ENCODE measurements at places on chromosomes 4 and X. TPM values are rescaled to one million over a fixed set of nuclear protein-coding genes. Genes with fewer than 3 reads are reported as not detected.

The NSD2 gene
- 1.1 TPM for polyA plus RNA-seq

The S100G gene
- not detected for polyA plus RNA-seq

The DRD5 gene
- not detected for polyA plus RNA-seq

The TMEM35A gene
- not detected for polyA plus RNA-seq

The GABRQ gene
- polyA plus RNA-seq: not detected

The PHEX gene
- polyA plus RNA-seq: 0.98 TPM

The UNC5C gene
- polyA plus RNA-seq: not detected

The SATL1 gene
- not detected for polyA plus RNA-seq

The EDA2R gene
- 0.08 TPM for polyA plus RNA-seq

The CFP gene
- polyA plus RNA-seq: 13.5 TPM

The MAGEA3 gene
- polyA plus RNA-seq: not detected

The MAGEC1 gene
- polyA plus RNA-seq: not detected

The CXCL6 gene
- not detected for polyA plus RNA-seq

The CENPVL1 gene
- polyA plus RNA-seq: not detected

The RAB39B gene
- 2.5 TPM for polyA plus RNA-seq

The MAOB gene
- not detected for polyA plus RNA-seq

The TGIF2LX gene
- not detected for polyA plus RNA-seq

The MAGEC3 gene
- polyA plus RNA-seq: not detected

The HSPA4L gene
- not detected for polyA plus RNA-seq

The UBL4A gene
- polyA plus RNA-seq: 66.8 TPM

The MORF4L2 gene
- 78.7 TPM for polyA plus RNA-seq

The SPANXA2 gene
- not detected for polyA plus RNA-seq

The NAA11 gene
- not detected for polyA plus RNA-seq

The CFAP299 gene
- not detected for polyA plus RNA-seq
